Neuronal stem cell (in vitro differentiated cells): ENCODE measurements at places on chromosomes 4 and X.

GRCh38 chr4:51831133-51831532, 11.8 kb upstream of the DCUN1D4 start:
- peak; percentile 61 for DNase-seq

GRCh38 chrX:39690541-39691415, 407.0 kb downstream of the BCOR start:
- DNase-seq: no peak

- DNase-seq: no peak
Observed at GRCh38 chr4:41532882-41533281, 5.1 kb upstream of the LIMCH1 start.

GRCh38 chr4:168683595-168683994, 186.7 kb downstream of the PALLD start:
- no peak for DNase-seq

GRCh38 chr4:11415409-11416070, 13.2 kb downstream of the HS3ST1 start:
- DNase-seq: no peak

- no peak for DNase-seq
Observed at GRCh38 chr4:86626066-86626465, 32.0 kb downstream of the PTPN13 start.

DNA sequence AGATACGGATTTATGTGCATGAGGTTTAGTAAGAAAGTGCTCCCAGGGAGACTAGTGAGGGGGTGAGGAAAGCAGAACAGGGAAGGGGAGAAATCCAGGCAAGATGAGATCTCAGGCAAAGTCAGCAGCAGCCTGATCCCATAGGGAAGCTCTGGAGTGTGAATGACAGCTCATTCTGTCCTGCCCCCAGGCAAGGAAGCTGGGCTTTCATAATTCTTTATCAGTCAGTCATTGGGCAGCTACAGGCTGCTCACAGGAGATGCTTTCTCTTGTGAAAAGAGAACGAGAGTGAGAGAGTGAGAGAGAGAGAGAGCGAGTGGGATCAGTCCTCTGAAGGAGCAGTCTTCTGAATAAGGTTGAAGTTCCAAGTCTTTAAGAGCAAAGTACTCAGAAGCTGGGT, 48.1 kb downstream of the SRPX start:
- DNase-seq: no peak

DNA sequence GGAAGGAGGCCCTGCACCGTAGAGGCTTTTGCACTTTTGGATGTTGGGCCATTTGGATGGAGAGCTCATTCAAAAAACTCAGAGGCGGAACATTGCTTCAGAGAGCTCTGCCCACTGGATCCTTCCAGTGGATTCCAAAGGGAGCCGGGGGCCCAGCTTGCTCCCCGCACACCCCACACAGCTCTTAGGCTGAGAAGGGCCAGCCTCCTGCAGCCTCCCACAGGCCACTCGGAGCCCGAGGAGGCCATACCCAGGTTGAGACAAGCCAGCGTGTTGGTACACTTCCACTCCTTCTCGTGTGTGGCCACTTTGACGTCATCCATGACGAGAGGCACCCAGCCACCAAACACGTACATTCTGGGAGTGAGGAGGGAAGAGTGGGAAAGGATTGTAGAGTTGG, 10.3 kb downstream of the HCFC1 start:
- no peak for DNase-seq

GRCh38 chr4:150139297-150139865, 61.1 kb downstream of the DCLK2 start:
- DNase-seq: no peak

DNA sequence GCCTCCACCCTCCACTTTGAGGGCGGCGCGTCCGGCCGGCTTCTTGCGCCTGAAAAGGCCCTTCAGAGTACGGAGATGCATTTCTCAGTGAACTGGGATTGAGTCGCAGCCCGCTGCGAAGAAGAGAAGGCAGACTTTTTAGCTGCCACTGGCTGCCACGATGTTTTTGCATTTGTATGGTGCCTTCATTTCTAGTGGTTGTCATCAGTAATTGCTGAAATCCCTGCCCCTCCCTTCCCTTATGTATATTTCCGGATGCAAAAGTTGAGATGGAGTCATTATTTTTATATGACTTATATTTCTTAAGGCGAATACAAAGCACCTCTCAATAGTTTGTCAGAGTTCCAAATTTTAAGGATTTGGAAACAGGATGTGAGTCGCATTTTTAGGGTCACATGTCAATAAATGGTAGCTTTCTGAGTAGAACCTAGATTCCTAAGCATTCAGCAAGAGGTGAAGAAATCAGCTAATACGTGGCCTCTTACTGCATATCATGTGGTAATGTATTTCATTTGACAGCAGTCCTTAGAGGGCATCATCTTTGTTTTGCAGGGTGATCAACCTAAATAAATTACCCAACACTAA, 658 bp downstream of the ATP6AP2 start:
- no peak for DNase-seq

DNA sequence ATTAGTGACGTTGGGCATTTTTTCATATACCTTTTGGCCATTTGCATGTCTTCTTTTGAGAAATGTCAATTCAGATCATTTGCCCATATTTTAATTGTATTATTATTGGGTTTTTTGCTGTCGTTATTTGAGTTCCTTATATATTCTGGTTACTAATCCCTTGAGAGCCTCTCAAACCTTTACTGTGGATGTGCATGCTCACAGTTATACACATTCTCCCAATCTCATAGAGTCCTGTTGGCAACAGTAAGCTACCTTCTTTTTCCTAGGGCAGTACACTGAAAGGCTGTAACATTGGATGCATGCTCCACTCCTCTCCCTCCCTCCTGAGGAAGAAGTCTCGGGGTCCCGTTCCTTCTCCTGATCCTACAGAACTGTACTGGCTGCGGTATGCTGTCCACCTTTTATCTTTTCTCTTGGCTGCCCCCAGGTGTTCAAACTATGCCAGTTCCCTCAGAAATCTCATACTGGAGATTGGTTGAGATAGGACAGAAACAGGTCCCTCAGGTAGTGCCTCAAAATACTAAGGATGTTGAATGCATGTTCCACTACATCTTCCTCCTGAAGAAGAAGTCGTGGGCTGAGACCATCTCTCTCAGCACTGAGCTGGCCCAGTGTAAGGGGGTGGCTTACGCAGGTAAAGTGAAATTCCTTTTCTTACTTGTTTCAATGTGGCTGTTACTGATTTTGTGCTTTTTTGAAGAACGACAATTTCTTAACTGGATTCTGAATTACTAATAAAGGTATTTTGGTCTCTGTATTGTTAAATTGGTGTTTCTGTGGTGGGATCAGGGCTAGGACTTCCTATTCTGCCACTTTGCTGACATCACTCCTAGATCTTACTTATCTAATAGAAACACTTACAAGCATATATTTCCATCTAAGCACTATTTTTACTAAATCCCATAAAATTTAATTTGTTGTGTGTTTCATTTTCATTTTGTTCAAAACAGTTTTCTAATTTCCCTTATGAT, 145.4 kb upstream of the HUWE1 start:
- peak; percentile 2 for DNase-seq

DNA sequence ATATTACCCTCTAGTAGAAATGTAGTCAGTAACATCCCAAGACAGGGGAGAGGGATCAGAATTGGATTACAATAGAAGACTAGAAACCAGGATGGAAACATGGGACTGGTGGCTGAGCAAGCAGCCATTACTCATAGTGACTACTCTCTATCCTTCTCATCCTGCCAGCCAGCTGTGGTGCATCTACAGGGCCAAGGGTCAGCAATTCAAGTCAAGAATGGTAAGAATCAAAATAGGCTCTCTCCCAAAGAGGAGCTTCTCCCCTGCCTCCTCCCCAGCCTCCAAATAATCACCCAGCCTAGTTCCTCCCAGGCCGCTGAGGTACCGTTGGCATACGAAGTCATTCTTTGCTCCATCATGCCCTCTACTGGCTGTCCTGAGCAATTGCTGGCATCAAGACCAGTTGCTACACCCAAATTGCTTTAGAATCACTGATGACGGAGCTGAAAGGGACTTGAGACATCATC, 19.4 kb downstream of the AWAT2 start:
- peak; percentile 44 for DNase-seq

DNA sequence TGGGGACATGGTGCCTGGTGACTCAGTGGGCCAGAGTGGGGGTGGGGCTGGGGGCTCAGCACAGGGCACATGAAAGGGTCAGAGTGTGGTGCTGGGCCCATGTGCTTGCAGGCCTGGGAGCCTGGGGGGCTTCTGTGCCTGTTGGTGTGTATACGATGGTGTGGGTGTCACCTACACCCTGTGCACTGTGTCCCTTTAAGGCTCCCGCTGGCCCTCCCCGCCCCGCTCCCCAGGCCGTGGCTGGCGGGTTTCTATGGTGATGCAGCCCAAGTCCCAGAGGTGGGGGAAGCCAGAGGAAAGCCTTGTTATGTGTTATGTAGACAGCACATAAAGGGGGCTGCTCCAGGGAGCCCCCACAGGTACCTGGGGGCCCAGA, 5.5 kb downstream of the L1CAM start:
- no peak for DNase-seq

GRCh38 chrX:68511255-68511654, 12.4 kb downstream of the YIPF6 start:
- no peak for DNase-seq

DNA sequence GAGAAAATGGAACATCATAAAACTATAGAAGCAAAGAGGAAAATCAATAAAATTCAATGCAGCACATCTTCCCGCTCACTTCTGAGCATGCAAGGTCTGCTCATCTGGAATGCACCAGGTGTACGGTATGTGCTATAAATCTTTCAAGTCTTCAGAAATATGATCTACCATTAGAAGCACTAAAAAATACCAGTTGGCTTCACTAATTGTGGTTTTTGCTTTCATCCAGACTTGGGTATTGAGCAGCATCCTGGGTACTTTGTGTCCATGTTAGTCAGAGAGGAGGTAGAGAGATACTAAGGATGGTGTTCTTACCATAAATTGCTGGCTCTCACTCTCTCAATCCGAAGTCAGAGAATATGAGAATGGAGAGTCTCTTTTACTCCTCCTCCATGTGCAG, 477.1 kb downstream of the PPARGC1A start:
- DNase-seq: no peak

DNA sequence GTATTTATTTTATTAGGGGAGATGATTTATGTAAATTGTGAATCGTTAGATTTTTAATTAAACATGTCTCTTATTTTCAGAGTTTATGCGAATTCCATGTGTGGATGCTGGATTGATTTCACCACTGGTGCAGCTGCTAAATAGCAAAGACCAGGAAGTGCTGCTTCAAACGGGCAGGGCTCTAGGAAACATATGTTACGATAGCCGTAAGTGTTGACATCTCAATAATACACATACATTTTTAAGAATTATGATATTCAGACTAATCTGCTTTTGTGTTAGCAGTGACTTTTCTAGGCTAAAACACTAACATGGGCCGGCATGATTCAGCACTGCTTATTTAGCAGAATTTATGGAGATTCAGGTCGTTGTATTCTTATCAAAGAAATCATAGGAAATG, 91.2 kb downstream of the RAP1GDS1 start:
- DNase-seq: no peak
